AG10803 (cell line): ENCODE measurements at places on chromosomes 16 and 17.

- DNase-seq: no peak
Observed at GRCh38 chr16:53018834-53019416, 33.8 kb downstream of the CHD9NB start.

GRCh38 chr17:28986714-28987655 is 18.8 kb downstream of the SEZ6 start:
- DNase-seq: no peak

GRCh38 chr16:2992383-2993081 is 12.3 kb upstream of the PKMYT1 start:
- DNase-seq: no peak

- no peak for DNase-seq
Observed at GRCh38 chr16:65308506-65308905, 186.6 kb upstream of the CDH11 start.

GRCh38 chr16:11880007-11880406 is 28.7 kb upstream of the RSL1D1 start:
- DNase-seq: no peak

DNA sequence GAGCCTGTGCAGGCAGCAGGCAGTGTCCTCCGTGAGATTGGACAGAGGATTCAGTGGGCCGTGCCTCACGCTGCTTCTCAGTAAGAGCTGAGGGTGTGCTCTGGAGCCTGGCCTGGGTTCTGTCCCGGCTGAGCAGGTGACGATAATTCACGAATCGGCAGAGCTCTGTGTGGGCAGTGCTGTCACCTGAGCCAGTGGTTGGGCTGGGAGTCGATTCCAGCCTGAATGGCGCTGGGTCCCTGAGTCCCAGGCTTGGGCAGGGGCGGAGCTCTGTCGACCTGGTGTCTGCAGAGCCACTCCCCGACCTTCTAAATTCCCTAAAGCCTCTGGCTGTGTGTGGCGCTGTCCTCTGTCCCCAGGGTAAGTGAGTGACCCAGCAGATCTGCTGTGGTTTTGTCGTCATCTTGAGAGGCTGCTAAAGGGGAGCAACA is 8.4 kb downstream of the ACSF3 start:
- no peak for DNase-seq

DNA sequence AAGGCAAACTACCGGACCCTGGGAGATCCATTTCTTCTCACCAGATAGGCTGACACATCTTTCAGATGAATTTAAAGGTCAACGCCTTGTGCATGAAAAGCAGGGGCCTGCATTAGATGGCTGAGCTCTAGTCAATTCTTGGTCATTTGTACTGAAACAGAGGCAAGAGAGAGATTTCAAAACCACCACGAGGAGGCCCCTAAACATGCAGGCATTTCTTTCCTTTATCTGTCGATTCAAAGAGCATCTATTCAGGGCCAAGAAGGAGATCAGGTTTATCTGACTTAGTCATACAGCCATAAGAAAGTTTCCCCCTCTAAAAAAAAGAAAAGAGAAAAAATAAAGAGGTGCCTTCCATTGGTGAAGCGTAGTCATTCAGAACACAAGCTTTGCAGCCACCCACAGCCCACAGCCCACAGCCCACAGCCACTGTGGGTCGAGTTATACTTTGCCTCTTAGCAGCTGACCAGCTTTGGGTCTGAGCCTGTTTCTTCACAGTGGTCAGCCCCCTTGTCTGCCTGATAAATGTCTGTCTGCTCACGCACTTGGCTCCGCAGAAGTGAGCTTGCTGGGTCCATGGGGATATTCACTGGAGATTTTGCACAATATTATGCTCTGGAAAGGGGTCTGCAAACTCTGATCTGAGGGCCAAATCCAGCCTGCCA is 207.5 kb downstream of the CDH13 start:
- no peak for DNase-seq

DNA sequence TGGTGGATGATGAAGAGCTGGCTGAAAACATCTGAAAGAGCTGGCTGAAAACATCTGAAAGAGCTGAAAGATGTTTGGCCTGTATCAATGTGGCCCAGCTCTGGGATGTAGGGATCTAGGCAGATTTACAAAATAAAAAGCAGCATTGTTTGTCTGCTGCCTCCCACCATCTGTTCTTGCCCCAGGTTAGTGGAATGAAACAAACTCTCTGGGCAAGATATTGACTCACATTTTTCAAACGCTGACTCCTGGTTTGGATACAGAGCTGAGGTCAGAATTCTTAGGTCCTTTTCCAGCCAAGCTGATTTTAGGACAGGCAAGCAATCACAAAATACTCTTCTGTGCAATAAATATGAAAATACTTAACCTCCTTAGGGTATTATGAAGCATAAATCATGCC is 139.0 kb downstream of the STX8 start:
- peak; percentile 87 for DNase-seq

GRCh38 chr16:78421181-78421708 is 321.8 kb downstream of the WWOX start:
- no peak for DNase-seq

GRCh38 chr17:74187761-74188160 is 15.7 kb upstream of the RPL38 start:
- no peak for DNase-seq

DNA sequence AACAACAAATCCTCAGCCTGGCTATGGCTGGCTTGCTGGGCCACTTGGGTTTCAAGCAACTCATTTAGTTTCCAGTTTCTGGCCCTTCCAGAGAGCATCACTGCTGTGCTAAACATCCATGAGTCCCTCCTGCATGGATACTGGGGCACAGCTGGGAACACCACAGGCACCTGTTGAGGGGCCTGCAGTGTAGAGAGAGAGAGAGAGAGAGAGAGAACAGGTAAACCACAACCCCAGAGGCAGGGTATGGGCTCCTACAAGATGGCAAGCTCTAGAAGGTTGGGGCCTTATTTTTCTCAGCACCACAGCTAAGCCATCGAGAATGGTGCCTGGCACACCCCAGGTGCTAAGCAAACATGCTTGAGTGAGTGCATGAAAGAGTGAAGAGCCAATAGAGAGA is 120.3 kb downstream of the RBFOX3 start:
- no peak for DNase-seq

GRCh38 chr16:9723136-9723535 is 459.1 kb downstream of the GRIN2A start:
- DNase-seq: no peak

- DNase-seq: peak; percentile 26
Observed at GRCh38 chr16:86395477-86395876, 114.8 kb upstream of the FOXF1 start.

DNA sequence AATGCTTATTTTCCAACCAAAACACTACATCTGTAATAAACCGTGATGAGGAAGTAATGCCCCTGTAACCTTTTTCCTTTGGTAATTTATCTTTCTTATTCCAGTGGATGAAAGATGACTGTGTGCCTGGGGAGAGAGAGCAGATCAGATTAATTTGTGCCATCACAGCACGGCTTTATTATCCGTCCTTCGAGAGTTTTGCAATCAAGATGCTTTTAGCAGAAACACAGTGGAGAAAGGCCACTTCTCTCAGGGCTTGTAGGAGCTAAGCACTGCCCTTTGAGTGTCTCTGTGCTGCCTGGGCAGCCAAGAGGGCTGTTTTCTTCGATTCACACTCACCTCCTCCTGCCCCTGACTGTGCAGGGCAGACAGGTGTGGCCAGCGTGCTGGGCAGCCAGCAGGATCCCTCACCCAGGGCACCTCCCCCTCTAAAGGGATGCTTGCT is 190.2 kb downstream of the PRKCA start:
- no peak for DNase-seq

DNA sequence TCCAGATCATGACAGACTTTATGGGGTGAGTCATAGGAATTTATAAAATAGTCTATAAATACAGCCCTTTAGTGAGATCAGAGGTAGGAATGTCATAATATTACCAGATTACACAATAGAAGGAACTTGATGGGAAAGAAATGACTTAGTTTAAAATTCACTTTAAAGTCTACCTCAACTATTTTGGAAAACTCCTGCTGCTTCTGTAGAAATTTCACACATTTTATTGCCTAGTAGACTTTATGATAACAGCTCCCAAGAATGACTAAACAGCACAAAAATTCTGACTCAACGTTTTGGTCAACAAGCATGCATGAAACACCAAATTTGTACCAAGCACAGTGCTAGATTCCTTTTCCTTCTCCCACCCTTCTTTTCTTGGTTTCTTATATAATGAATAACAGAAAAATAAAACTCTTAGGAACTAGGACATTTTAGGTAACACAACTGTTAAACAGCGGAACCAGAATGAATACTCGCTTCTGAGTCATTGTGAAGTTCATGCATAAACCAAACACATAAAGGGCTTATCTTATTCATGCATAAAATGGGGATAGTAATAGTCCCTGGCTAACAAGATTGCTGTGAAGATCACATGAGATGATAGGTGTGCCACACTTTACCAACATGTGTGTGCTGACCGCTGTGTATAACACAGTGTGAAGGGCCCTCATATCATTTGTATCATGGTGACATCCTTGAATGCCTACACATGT is 243.9 kb downstream of the CDH8 start:
- DNase-seq: peak; percentile 96
